ENCODE measurements at places on chromosomes 16 and 17.

- no peak for DNase-seq
These were observed 147.8 kb downstream of the CMIP start for GRCh38 chr16:81592353-81592866.

DNA sequence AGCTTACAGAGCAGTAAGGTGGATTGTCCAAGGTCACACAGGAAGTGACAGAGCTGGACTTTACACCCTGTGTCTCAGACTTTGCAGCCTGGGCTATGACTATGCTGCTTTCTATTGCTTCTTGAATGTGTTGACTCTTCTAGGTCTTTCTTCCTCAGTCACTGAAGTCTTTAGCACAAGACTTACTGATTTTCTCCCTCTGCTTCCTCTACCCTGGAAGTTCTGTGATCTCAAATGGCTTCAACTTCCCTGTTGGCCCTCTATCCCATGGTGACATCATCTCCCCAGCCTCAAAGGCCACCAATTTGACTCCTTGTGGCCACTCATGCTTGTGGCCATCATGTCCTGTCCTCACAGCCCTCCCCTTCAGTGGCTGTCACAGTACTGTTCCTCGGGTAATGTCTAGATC, 181.3 kb downstream of the HS3ST3A1 start:
- no peak for DNase-seq

DNA sequence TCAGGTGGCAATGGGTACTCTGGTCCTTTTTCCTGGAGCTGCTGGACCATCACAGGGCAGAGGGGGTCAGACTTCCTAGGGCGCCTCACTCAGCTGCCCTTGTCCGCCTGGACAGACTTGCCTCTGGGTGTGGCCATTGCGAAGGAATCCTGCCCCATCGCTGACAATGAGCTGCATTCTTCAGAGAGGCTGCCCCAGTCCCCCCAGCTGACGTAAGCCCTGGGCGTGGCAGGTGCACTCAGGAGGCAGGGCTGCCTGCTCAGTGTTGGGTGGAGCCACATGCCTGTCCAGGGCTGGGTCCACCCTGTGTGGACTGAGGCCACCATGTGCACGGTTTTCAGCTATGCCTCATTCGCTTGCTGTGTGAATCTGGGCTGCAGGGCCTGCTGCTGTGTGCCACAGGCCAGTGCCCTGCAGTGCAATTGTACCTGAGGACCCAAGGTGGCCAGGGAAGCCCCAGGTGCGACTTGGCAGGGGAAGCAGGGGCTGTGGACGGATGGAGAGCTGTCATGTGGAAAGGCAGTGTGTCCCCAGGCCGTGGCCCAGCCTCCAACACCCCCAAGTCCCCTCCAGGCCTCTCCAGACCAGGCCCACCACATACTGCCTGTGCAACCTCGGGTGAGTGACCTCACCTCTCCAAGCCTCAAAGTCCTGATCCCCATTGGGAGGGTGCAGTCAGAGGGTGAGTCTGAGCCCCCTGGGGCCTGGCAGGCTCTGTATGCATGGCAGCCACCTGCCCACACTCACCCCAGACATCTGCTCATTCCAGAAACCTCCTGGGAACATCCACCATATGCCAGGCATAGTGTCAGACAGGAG, 14.0 kb upstream of the MPRIP start:
- DNase-seq = peak; percentile 75

- DNase-seq = no peak
These were observed 401.3 kb downstream of the WWOX start for GRCh38 chr16:78500659-78501270.

DNA sequence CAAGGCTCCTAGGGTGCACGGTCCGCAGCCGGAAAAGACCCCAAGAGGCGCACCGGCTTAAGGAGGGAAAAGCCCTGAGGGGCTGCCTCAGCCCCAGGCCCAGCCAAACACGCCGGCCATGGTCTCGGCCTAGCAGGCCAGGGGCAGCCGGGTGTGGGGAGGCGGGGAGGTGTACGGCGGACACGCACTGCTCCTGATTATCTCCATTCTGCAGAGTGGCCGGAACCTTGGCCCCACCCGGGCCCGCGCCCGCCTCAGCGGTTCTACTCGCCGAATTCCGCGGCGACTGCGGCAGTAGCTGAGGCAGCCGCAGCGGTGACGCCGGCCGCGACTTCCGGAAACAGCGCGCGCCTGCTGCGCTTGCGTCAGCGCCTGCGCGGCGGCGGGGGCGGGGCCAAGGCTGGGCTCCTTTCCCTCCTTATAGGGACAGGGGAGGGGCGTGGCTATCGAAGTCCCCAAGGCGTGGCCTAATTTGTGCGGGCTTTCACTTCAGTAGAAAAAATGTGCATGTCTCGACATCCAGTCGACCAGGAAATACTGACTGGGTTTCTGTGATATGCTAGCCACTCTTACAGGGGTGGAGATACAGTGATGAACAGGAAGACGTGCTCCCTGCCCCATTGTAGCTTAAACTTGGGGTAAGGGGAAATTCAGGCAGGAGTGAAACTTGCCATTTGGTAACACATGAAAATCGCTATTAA, at the start of gene PARN:
PARN (minus strand) TSS at position 342 of the 701 bp plus-strand sequence; CDS start at position 207, 135 bp downstream.
- DNase-seq = peak; percentile 98

GRCh38 chr16:739560-740458, 988 bp downstream of the CIAO3 start:
- DNase-seq = no peak

DNA sequence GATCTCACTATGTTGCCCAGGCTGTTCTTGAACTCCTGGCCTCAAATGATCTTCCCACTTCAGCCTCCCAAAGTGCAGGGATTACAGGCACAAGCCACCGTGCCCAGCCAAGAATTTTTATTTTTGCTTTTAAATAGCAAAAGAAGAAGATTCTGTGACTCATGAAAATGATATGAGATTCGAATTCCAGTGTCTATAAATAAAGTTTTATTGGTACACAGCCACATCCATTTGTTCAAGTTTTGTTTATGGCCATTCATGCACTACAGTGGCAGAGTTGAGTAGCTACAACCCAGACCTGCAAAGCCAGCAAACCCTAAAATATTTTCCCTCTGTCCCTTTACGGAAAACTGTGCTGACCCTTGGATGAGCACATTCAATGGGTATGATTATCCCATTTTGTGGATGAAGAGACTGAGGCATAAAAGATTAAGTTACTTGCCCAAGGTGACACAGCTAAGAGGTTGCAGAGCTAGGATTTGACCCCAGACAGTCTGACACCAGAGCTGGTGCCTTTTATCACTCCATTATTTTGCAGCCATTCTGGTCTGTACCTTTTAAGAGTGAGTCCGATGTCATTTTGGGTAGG, 34.2 kb downstream of the SCNN1G start:
- DNase-seq = no peak

- DNase-seq = peak; percentile 3
These were observed 47.2 kb upstream of the ACSF3 start for GRCh38 chr16:89046491-89046890.

DNA sequence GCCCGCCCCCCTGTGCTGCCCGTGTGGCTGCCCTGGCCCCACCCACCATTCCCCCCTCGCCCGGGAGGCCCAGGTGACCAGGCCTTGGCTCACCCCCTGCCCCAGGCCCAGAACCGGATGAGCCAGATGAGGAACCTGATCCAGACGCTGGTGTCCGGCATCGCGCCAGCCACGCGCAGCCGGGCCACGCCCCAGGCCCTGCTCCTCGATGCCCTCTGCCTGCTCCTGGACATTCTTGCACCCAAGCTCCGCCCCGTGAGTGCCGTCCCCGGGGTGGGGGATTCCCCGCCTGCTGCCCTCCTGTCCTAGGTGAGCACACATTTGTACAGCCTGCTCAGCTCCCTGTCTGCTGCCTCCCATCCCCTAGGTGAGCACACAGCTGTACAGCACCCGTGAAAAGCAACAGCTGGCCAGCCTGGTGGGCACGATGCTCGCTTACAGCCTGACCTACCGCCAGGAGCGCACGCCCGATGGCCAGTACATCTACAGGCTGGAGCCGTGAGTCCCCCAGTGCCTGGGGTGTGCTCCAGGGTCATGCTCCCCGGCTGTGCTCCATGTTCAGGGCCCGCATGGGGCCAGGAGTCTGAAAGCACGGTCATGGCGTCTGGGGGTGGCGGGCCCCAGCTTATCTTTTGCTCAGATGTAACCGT, 4.8 kb downstream of the GNG13 start:
- no peak for DNase-seq

GRCh38 chr16:65905331-65905730, 461.2 kb upstream of the CDH5 start:
- DNase-seq = no peak

- DNase-seq = no peak
These were observed 50.6 kb downstream of the MGAT5B start for GRCh38 chr17:76918811-76919210.

GRCh38 chr16:58009856-58010416, 8.7 kb downstream of the USB1 start:
- DNase-seq = no peak

GRCh38 chr16:2915196-2915929, 3.6 kb downstream of the FLYWCH1 start:
- no peak for DNase-seq

DNA sequence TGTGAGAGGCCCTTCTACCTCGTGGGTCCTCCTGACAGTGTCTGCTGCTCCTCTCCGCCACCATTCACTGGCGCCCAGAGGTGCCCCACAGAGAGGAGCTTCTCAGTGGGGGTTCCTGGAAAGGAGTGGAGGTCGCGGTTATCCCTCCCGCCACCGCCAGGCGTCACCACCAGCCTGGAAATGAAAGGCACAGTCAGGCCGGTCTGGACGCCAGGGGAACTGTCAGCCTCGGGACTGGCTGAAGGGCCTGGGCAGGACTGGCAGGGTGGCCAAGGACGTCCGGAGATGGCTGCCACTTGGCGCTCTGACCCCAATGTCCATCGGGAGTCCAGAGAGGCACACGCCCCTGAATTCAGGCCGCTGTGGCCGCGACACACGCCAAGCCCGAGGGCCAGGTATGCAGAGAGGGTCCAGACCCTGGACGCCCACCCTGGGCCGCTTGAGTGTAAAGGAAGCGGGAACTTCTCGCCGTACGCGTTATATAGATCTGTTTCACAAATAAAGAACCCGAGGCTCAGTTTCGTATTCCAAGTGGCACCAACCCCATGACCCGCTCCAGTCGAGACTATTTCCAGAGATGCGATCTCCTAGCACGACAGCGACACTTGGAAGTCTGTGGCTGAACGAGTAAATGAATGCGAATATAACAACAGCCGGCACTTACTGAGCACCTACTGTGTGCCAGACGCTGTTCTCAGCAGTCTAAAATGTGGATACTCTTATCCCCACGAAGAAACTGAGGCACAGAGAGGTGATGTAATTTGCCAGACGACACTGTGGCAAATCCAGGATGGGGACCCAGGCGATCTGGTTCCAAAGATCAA, 7.6 kb upstream of the NXPH3 start:
- DNase-seq = peak; percentile 96

DNA sequence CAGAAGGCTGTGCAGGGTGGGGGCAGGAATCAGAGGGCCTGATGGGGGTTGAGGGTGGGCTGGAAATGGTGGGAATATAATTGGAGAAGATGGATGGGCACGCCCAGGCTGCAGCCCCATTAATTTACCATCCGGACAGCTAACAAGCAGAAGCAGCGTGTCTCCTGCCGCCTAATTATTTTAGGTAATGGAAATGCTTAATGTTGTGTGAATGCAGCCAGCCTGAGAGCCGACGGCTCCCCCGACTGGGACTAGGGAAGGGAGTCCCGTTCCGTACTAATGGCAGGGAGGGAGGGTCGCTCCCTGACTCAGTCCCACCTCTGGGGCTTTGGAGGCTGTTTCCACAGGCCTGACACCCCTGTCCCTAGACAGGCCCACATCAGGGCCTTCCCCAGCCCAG, 4.7 kb upstream of the OVCA2 start:
- DNase-seq = no peak

DNA sequence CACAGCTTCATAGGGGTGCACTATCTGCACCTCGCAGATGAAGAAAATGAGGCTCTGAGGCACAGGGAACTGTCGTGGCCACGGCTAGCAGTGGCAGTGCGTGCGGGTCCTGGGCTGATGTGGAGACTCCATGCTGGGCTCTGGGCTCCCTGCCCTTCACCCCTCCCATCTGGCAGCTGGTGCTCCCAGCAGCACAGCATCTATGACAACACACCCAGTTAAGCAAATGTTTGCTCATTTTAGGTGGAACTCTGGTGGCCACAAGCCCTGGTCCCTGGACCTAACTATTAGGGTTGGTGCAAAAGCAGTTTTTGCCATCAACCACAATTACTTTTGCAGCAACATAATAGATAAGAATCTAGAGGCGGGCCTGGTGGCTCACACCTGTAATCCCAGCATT, 30.9 kb downstream of the IFT140 start:
- no peak for DNase-seq

DNA sequence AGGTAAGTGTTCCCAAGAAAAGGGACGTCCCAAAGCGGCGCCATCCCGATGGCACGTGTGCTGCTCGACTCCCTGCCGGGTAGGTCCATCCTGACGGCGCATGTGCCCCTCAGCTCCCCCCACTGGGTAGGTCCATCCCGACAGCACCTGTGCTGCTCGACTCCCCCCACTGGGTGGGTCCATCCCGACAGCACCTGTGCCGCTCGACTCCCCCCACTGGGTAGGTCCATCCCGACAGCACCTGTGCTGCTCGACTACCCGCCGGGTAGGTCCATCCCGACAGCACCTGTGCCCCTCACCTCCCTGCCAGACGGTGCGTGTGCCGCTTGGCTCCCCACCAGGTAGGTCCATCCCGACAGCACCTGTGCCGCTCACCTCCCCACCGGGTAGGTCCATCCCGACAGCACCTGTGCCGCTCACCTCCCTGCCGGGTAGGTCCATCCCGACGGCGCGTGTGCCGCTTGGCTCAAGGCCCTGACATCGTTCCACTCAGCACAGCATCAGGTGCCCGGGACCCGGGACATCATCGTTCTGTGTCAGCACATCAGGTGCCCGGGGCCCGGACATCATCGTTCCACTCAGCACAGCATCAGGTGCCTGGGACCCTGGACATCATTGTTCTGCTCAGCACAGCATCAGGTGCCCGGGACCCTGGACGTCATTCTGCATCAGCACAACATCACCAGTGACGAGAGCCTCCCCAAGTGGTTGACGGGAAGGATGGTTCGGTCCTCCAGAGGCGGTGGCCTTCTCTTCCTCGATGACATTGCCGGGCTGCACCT, 5.7 kb upstream of the FN3K start:
- no peak for DNase-seq

GRCh38 chr17:40447806-40448205, 4.6 kb downstream of the IGFBP4 start:
- no peak for DNase-seq

GRCh38 chr16:69466547-69466946, 42.1 kb downstream of the CYB5B start:
- no peak for DNase-seq

GRCh38 chr17:7560172-7561027, 1.3 kb upstream of the SENP3 start:
- peak; percentile 86 for DNase-seq

DNA sequence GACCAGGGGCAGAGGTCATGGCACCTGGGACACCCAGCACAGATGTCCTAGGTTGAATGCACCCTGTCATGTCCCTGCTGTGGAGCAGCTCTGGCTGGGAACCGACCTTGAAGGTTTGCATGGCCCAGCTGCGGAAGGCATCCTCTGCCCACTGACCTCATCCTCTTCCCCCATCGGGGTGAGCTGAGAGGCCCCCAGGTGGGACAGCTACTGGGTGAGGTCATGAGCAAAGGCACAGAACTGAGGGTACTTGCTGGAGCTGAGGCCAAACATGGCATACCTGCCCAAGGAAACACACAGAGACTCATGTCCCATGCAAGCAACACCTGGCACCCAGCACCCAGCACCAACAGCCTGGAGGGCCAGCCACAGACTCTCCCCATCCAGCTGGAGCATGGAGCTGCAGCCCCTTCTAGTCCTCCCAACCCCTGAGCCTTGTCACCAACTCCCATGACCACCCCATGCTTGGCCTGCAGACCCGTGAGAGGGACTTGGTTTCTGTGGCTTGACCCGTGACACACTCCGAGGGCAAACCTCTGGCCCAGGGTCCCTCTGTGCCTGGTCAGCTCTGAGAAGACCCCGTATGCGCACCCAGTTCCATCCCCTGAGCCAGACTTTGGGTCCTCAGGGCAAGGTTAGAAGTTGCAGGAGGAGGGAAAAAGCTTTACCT, 33.1 kb downstream of the LGALS9 start:
- DNase-seq = no peak
